ENCODE measurements at places on chromosomes 2 and 18.

DNA sequence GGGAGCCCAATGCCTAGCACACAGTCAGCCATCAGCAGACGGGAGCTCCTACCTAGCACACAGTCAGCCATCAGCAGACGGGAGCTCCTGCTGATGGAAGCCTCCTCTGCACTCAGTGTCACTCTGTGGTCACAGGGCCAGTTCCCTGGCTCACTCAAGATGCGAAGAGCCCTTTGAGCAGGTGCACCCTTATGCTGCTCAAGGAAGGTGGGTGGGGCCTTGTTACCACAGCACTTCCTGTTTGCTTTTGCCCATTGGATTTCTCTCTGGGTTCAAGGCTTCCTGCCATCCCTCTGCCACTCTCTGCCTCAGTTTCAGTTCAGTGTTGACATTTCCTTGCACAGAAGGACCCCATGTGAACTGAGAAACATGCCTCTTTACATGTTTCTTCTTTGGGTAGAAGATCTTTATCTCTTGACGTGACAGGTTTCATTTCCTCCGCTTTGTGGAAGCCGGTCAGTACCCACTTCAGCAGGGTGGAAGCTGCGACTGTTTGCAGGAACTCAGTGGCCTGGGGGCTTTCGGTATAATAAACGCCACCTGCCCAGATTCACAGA is 11.6 kb downstream of the TRIB2 start:
- DNase-seq, result no peak

DNA sequence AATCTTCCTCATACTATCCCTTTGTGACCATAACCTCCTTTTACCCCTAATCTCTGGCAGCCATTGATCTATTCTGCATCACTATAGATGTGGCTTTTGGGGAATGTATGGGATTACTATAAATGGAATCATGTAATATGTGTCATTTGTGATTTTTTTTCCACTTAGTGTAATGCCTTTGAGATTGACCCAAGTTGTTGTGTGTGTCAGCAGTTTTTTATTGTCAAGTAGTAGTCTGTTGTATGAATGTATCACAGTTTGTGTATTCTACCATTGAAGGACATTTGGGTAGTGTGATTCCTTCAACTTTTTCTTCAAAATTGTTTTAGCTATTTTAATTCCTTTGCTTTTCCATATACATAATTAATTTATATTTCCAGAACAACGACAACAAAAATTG is 18.6 kb downstream of the VRK2 start:
- DNase-seq, result no peak

DNA sequence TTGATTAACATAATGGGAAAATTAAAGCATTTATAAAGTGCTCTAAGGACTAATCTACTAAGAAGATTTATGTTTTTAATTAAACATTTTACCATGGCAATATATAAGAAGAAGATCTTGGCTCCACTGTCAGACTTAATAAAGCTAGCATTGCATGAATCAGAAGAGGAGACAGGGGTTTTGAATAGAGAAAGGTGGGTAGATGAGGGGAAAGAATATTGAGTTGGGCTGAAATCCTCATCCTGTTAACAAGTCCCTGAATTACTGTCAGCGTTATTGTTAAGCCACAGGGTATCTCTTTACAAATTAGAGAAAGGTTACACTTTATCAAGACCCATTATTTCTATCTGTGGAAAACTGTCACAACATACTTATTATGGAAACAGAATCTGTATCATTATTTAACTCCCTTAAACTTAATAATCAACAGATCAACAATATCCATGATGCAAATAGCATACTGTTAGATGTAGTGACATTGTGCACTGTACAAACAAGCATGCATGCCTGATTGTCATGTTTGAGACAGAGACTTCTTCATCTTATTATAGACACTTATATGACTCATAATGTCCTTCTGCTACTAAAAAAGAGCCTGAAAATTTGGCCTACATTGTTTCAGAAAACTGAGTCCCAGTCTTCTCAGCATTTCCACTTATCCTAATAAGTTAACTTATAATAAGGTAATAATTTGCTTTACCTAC is 304.1 kb downstream of the NRXN1 start:
- no peak for DNase-seq

GRCh38 chr2:159002462-159003111 is 34.1 kb downstream of the TANC1 start:
- DNase-seq, result no peak

DNA sequence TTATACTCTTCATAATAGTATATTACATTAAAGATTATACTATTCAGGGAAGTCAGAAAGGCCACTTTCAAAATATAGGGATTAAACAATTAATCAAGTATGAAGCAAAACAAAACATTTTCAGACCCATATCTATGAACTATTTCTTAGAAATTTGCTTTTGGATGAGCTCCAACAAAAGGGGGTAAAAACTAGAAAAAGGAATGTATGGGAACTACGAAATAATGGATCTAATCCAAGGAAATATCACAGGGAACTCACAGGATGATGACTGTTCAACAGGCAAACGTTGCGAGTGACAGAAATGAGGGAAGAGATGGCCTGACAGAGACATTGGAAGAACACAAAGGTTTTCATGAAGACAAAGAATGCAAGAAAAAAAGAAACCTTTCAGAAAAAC is 27.9 kb downstream of the G6PC2 start:
- DNase-seq, result no peak

DNA sequence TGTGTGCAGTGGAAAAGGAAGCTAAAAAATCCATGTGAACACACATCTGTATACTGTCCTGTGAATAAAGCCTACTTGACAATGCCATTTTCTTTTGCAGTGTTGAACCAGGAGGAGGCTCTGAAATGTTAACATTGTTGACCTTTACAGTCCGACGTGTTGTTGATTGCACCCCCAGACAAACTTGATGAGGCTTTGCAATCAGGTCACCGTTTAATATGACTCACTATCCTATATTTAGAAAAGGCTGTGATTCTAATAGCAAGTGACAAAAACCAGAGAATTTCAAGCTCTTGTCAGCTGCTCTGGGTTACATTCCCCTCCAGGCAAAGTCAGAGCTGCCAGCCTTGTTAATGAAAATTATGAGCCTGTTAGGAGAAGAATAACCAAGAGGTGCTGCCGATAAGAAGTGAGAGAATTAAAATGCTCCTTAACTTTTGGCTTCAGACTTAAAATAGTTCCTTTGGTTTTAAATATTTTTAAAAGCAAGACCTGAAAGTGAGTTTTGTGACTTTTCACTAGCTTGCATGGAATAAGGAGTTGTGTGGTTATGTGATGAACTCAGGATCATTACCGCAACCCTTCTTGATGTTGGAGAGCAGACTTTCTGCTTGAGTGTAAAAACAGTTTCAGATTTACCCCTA is 162.1 kb downstream of the QPCT start:
- DNase-seq, result no peak
